Stimulated activated CD8-positive, alpha-beta memory T cell treated with anti-CD3 and anti-CD28 coated beads, Interleukin-15, amount 100 ng/mL, for 4 hours (primary cell): ENCODE measurements at places on chromosomes 2 and 18.
A peak's percentile ranks its signal among the peaks of the same experiment; 100 is the strongest.

GRCh38 chr2:202064171-202064880 lies 8.7 kb upstream of the KIAA2012 start:
- DNase-seq, result no peak

GRCh38 chr2:133847591-133847990 lies 279.3 kb upstream of the NCKAP5 start:
- DNase-seq, result no peak

- no peak for DNase-seq
Observed at GRCh38 chr2:220101980-220102379, 474.6 kb downstream of the SLC4A3 start.

DNA sequence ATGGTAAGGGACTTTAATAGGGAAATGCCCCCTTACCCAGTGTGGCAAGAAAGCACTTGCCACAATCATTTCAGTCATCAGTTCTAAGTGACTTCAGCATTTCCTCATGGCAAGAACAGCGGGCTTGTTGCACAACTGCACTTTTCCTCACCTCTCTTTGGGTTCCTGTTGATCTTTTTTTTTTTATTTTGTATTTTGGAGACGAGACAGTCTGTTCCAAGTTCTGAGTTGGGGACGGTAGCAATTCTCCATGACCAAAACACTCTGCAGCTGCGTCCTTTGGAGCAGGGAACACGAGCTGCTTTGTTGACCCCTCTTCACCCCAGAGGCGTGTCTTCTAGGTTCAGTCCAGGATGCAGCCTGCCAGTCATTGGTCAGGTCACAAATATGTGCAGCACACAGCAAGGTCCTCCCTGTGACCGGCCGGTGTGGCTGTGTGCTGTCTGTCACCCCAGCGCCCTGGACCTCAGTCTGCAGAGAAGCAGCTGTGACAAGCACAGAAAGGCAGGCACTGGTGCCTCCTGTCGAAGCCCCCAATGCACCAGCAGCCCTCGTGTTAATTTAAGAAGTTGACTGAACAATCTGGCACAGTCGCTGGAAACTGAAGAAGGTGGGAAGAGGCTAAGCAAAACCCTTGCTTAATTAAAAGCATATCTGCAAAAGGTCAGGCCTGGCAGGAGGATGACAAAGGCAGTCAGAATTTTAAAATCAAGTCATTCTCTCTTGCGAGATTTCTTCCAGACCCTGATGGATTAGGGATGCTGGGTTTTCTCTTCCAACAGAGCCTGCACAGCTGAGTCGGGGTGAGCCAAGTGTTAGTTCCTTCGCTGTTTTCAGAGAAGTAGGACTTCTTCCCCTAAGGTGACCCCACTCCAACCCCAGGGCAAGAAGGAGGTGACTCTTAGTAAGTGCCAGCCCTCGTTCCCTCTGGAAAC lies 96.7 kb upstream of the COPS8 start:
- no peak for DNase-seq

DNA sequence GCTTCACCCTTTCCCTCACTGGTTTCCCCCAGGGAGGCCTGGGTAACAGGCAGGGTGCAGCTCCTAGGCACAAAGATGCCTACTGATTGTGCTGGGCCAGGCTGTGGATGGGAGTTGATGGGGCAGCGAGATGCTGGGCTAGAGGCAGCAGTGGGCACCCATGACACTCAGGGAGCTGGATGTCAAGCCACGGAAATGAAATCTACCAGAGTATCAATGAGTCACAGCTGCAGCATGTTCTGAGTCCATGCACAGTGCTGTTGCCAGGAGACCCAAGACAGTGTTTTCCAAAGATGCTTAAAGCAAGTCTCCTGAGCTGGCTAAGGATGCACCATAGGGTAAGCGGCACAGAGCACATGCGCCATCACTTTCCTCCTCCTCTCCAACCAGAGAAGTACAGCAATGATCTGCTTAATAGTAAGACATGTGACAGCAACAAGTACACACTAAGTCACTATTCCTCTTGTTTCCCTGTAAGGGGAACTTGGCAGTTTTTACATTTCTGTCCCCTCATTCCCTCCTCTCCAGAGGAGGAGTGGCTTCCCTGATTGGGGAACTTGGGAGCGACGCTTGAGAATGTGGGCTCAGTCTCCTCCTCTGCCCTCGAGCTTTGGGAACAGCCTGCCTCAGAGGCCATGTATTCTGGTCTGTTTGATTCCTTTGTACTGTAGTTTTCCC lies 57.2 kb downstream of the CDC42EP3 start:
- no peak for DNase-seq

DNA sequence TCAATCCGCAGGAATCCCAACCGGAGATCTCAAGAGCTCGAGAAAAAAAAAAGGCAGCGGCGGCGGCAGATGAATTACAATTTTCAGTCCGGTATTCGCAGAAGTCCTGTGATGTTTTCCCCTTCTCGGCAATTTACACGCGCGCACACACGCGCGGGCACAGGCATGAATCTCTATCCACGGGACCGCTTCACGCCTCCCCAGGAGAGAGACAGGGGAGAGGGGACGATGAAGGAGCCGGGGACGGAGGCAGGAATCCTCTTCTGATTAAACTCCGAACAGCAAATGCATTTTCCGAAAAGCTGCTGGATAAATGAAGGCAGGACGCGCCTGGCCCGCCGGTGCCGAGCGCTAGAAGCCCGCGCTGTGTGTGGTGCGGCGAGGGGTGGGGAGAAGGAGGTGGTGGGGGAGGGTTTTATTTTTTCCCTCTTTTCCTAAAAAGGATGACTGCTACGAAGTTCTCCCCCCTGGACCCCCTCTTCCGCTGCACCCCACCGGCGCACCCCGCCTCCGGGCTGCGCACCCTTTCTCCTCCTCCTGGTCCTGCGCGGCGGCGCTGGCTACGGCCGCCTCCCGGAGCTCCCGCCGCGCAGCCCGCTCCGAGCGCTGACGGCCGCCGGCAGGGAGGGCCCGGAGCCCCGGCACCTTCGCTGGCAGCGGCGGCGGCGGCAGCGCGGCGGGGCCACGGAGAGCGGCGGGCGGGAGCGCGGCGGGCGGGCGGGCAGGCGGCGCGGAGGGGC lies at the start of gene BCL2:
Gene BCL2, minus strand, starts transcription at position 387 of the 740 bp plus-strand sequence.
- peak; percentile 75 for DNase-seq

DNA sequence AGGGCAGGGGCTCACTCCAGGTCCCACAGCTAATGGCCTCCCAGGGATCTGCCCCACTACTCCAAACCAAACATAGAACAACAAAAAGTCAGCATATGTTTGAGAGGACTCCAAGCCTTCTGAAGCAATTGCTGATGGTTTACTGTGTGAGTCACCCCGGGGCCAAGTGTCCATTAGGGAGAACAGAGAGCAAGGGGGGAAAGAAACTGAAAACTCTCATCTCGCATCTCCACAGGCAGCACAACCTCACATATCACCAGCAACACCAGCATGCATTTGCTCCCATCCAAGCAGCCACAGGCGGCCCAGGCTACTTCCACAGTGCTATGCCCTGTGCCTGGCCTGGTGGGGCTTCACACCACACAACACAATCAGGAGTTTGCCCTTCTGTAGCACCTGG lies 39.1 kb downstream of the CYRIA start:
- no peak for DNase-seq

DNA sequence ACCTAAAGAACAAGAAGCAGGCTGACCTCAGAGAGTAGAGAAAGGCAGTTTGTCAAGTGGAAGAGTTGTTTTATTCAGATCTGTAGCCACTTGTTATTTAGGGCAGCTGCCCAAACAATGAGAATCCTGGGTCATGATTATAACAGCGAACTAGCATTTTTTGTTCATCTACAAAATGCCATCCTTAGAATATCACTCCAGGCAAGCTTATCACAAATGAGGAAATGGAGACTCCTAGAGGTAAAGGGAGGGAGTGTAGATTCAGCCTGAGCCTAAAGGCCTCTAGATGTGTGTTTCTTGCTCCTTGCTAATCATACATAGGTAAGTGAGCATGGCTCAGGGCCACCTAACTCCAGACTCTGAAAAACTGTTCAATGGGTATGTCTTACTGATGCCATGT lies 126.1 kb downstream of the HNMT start:
- no peak for DNase-seq

- no peak for DNase-seq
Observed at GRCh38 chr2:99562516-99562915, 72.7 kb upstream of the REV1 start.

GRCh38 chr2:173354582-173355131 lies at the start of gene CDCA7:
CDCA7 (plus strand) TSS chr2:173354872; CDS start chr2:173354964, 92 bp downstream.
- peak; percentile 5 for DNase-seq

GRCh38 chr2:46540496-46541331 lies 61.3 kb downstream of the TMEM247 start:
- no peak for DNase-seq

DNA sequence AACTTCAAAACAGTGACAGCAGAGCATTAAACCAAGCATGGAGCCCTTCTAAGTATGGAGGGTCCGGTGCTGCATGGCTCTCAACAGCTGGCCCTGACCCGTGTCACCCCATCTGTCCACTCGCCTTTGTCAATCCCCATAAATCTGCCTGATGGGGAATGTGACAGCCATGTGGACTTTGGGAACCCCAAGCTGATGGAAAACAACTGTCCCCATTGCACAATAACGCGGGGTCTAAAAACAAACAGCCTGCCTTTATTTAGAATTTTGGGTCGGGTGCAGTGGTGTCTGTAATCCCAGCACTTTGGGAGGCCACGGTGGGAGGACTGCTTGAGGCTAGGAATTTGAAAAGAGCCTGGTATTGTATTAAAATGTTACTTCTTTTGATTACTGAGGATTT lies 17.1 kb upstream of the THADA start:
- no peak for DNase-seq

GRCh38 chr2:226649871-226650660 lies 149.6 kb downstream of the IRS1 start:
- DNase-seq, result no peak

- DNase-seq, result no peak
Observed at GRCh38 chr2:216112926-216113325, 3.8 kb downstream of the XRCC5 start.

- no peak for DNase-seq
Observed at GRCh38 chr2:202530038-202530437, 104.7 kb upstream of the FAM117B start.
